ENCODE measurements at places on chromosomes 3 and 15.

DNA sequence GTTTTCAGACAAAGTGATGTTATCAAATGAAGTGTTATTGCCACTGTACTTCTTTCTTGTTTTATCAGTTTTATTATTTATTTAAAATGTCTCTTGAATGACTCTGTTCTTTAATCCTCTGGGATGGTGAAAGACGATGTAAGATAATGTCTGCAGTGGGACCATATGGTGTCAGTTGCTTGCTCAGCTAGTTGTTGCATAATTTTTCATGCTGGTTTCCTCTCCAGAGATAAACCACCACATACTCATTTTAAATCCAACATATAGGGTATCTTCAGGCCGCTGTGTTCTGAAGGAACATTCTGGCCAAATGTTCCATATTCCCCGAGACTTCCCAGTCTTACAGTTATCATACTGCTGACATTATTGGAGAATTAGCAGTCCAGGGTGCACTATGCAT lies 75.9 kb downstream of the GABRG3 start:
- no peak for DNase-seq

DNA sequence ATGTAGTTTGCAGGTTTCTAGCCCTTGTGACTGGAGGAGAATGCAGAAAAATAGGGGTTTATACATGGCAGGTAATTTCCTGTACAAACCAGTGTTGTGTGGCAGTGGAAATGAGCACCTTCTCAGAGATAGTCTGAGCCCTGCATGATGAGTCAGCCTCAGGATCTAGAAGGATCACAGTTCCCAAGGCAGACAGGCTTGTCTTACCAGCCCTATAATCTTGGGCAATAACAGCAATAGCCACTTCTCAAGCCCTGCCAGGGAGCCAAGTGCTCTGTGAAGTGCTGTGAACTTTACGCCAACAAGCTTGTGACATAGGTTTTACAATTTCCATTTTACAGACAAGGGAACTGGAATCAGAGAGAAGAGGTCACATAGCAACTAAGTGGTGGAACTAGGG lies 89.4 kb downstream of the CD47 start:
- no peak for DNase-seq

GRCh38 chr3:43755516-43756200 lies 64.9 kb downstream of the ABHD5 start:
- peak; percentile 64 for DNase-seq

GRCh38 chr3:96931119-96931862 lies 116.9 kb downstream of the EPHA6 start:
- DNase-seq: no peak

DNA sequence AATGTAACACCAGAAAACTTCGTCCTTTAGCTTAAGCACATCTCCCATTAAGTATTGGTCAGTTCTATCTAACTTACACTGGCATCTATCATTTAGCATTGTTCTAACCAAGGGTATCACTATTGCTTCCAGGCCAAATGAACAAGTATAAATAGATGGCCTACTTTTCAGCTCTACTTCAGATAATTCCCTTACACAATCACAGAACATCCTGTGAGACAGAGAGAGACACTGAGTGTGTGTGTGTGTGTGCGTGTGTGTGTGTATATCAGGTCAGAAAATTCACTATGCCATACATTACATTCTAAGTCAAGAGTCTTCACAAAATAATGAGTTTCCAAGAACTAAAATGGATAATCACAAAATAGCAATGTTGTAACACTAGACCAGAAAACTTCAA lies 39.1 kb downstream of the SCAPER start:
- no peak for DNase-seq

DNA sequence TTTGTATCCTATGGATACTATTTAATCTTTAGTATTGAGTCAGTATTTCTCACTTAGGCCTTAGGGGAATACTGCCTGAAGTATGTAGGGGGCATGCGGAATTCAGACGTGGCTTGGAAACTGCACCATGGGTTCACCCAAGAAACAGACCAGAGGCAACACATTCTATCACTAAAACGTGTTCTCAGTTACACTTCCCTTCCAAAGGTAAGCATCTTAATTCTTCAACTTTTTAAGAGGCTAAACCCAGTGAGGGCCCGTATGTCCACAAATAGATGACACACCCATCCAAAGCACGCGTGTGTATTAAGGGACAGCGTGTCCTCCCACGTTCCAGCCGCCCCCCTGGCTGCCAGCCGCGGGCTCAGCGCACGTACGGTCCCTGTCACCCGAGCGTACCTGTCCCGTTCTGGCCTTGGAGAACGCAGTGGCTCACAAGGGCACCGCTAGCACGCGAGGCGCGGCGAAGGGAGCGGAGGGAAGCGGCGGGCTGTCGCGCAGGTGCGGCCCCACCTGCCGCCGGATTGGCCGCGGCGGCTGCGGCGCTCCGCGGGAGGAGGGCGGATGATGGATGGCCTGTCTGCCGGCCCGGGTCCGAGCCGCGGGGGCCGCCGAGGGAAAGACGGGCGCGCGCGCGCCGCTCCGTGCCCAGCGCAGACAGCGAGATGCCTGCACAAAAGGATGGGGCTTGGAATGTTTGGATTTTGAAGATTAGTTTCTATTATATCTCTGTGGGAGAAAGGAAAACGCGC lies 1003.9 kb upstream of the NR2F2 start:
- DNase-seq: no peak

GRCh38 chr3:55669133-55669532 lies 182.0 kb upstream of the WNT5A start:
- DNase-seq: no peak

GRCh38 chr3:149635396-149635795 lies 22.4 kb downstream of the WWTR1 start:
- DNase-seq: no peak

- DNase-seq: peak; percentile 67
These were observed 5.5 kb downstream of the CSRNP1 start for GRCh38 chr3:39147711-39148434.

- no peak for DNase-seq
These were observed 56.8 kb upstream of the LCTL start for GRCh38 chr15:66622591-66623022.

GRCh38 chr3:119314821-119315220 lies 20.6 kb downstream of the ARHGAP31 start:
- no peak for DNase-seq

- DNase-seq: no peak
These were observed 2.1 kb upstream of the GLCE start for GRCh38 chr15:69158201-69158842.

GRCh38 chr15:47961401-47962090 lies 159.2 kb upstream of the SLC24A5 start:
- DNase-seq: peak; percentile 22

- DNase-seq: no peak
These were observed 805.3 kb upstream of the LMCD1 start for GRCh38 chr3:7696320-7696719.

DNA sequence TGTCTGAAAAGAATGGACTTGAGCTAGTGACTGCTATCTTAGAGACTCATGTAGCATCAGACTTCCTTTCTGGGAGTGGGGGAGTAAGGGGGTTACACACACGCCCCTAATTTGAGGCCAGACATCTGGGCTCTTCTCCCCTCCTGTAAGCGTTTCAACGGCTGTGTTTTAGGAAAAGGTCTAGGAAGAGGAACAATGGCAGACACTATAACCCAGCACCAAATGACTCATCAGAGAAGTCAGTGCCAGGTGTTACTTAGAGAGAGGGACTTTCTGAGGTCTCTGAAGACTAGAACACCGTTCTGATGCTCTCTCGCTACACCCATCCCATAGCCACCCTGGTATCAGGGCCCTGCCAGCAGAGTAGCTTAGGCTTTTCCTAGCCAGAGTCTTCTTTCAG lies 65.5 kb downstream of the SSUH2 start:
- DNase-seq: no peak

DNA sequence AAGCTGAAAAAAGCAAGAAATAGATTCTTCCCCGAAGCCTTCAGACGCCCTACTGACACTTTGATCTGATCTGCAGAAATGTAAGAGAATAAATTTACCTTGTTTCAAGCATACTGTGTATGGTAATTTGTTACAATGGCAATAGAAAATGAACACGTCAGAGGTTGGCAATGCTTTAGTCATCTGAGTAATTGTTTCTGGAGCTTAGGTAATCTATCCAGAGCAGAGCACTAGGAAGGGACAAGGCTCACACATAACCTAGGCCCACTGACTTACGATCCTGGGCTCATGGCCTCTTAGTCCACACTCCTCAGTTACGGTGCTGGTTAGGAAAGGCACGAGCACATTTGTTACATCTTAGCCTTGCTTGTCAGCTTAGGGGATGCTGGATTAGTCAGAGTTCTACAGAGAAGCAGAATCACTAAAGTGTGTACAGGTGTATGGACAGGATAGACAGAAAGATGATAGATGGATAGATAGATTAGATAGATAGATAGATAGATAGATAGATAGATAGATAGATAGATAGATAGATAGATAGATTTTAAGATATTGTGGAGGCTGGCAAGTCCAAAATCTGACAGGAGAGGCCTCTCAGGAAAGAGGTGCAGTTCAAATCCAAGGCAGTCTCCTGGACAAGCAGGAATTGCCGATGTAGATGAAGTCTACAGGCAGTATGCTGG lies 46.8 kb upstream of the TBC1D23 start:
- no peak for DNase-seq

GRCh38 chr3:123084738-123085237 lies 18.0 kb downstream of the PDIA5 start:
- DNase-seq: no peak

- no peak for DNase-seq
These were observed 6.0 kb downstream of the C3orf62 start for GRCh38 chr3:49271047-49271446.

GRCh38 chr15:69595009-69595791 lies 142.6 kb downstream of the RPLP1 start:
- no peak for DNase-seq

DNA sequence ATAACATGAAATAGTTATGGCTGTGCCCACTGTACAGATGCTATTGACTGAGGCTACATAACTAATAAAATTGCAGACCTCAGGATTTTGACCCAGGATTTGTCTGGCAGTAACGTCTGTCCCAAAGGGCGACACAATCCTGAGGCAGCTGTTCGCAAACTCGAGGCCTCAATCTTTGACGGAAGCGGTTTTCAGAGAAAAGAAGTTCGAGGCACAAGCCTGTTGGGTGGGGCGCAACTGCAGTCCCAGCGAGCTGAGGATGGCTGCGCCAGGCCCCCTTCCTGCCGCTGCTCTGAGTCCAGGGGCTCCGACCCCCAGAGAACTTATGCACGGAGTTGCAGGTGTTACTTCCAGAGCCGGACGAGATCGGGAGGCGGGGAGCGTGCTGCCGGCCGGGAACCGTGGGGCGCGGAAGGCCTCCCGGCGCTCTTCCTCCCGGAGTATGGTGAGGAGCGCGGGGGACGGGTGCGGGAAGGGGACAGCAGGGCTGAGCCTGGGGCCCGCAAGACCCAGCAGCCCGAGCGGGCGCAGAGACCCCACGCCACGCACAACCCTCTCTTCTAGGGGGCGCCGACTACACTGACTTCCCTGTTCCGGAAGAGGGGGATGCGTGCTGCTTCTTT lies at the start of gene PARP15:
Gene PARP15, plus strand, starts transcription at position 242 of the 623 bp plus-strand sequence. Its CDS starts 18 bp downstream, at position 260.
- DNase-seq: peak; percentile 64

DNA sequence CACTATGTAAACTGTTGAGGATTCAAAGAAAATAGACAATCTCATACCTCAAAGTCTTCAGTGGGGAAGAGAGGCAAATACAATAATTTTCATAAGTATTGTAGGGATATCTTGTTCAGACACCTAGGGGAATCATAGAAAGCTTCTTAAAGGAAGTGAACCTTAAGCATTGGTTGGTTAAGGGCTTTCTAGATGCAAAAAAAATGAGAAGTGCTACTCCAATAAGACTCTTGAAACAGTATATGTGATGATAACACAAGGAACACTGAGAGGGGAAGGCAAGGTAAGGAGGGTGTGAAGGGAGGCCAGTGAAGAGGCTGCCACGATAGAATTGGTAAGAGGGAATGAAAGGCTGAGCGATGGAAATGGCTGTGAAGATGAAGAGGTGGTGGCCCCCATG lies 104.1 kb downstream of the TPRG1 start:
- no peak for DNase-seq

DNA sequence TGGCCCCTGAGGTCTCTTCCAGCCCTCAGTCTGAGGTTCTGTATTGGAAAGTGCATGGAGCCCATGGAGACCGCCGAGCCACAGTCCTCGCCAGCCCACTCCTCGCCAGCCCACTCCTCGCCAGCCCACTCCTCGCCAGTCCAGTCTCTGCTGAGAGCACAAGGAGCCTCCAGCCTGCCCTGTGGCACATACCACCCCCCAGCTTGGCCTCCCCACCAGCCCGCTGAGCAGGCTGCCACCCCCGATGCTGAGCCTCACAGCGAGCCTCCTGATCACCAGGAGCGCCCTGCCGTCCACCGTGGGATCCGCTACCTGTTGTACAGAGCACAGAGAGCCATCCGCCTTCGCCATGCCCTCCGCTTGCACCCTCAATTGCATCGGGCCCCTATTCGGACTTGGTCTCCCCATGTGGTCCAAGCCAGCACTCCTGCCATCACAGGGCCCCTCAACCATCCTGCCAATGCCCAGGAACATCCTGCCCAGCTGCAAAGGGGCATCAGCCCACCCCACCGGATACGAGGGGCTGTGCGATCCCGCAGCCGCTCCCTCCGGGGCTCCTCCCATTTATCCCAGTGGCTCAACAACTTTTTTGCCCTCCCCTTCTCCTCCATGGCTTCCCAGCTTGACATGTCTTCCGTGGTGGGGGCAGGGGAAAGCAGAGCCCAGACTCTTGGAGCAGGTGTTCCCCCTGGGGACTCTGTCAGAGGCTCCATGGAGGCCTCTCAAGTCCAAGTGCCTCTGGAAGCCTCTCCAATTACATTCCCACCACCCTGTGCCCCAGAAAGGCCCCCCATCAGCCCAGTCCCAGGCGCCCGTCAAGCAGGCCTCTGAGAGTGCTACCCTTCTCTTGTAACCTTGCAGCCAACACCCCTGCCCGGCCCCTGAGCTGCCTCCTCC lies 40.9 kb downstream of the PML start:
- no peak for DNase-seq

GRCh38 chr3:170741756-170742529 lies 128.1 kb downstream of the RPL22L1 start:
- no peak for DNase-seq

GRCh38 chr3:61559136-61559731 lies 2.1 kb upstream of the PTPRG start:
- DNase-seq: no peak

DNA sequence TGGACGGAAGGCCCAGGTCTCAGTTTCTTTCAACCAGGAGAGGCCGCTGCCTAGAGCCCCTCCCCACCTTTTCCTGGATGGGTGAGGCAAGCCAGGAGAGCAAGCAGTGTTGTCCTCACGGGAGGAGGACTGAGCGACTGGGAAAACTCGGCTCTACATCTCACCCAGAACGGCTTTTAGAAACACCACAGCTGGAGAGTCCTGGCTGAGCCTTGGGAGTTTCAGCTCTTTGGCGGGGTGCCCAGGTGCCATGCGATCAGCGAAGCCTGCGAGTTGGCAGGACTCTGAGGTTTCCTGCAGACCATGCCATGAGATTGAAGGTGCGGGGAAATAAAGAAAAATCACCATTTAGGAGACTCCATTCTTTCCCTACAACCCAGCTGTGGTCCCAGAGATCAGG lies 26.0 kb downstream of the PPCDC start:
- no peak for DNase-seq

All from activated CD4-positive, alpha-beta T cell treated with anti-CD3 and anti-CD28 coated beads, Interleukin-2, amount 10 ng/mL, durations not matched to agents 7 days and 5 days (primary cell).